ENCODE measurements at places on chromosomes 11 and 22.
A peak's percentile ranks its signal among the peaks of the same experiment; 100 is the strongest.

GRCh38 chr11:33545931-33546330 is 154.7 kb downstream of the C11orf91 start:
- no peaks in the 10 kb centered on the region for H3K27me3 ChIP-seq
- H3K36me3 ChIP-seq: no peaks in the 10 kb centered on the region
- H3K27ac ChIP-seq: no peak overlapping the region

GRCh38 chr11:130452176-130452575 is 3.7 kb downstream of the ADAMTS15 start:
- no peak overlapping the region for H3K27ac ChIP-seq
- no peak for DNase-seq
- no peaks in the 10 kb centered on the region for H3K27me3 ChIP-seq

- DNase-seq: no peak
- no peak overlapping the region for H3K27ac ChIP-seq
- H3K36me3 ChIP-seq: peaks cover 3% of the 10 kb centered on the region
- H3K27me3 ChIP-seq: no peaks in the 10 kb centered on the region
Measured at GRCh38 chr11:64364911-64365310, 5.9 kb downstream of the RPS6KA4 start.

- H3K4me3 ChIP-seq: no peak overlapping the region
- no peaks in the 10 kb centered on the region for H3K27me3 ChIP-seq
- H3K4me1 ChIP-seq: no peaks in the 10 kb centered on the region
- DNase-seq: no peak
Measured at GRCh38 chr11:126396965-126397364, 41.5 kb downstream of the ST3GAL4 start.

GRCh38 chr11:130904380-130904779 is 11.9 kb downstream of the SNX19 start:
- no peak for DNase-seq
- peaks cover 39% of the 10 kb centered on the region for H3K36me3 ChIP-seq
- no peaks in the 10 kb centered on the region for H3K4me1 ChIP-seq
- H3K27me3 ChIP-seq: no peaks in the 10 kb centered on the region
- H3K4me3 ChIP-seq: no peak overlapping the region

GRCh38 chr22:23151827-23152226 is 6.5 kb downstream of the RAB36 start:
- H3K4me3 ChIP-seq: no peak overlapping the region
- no peak overlapping the region for H3K27ac ChIP-seq
- no peaks in the 10 kb centered on the region for H3K4me1 ChIP-seq
- no peak for DNase-seq

GRCh38 chr11:127049486-127049885 is 48.9 kb upstream of the KIRREL3 start:
- H3K27ac ChIP-seq: no peak overlapping the region
- no peaks in the 10 kb centered on the region for H3K36me3 ChIP-seq
- no peaks in the 10 kb centered on the region for H3K27me3 ChIP-seq
- no peaks in the 10 kb centered on the region for H3K4me1 ChIP-seq
- H3K4me3 ChIP-seq: no peak overlapping the region
- DNase-seq: no peak

DNA sequence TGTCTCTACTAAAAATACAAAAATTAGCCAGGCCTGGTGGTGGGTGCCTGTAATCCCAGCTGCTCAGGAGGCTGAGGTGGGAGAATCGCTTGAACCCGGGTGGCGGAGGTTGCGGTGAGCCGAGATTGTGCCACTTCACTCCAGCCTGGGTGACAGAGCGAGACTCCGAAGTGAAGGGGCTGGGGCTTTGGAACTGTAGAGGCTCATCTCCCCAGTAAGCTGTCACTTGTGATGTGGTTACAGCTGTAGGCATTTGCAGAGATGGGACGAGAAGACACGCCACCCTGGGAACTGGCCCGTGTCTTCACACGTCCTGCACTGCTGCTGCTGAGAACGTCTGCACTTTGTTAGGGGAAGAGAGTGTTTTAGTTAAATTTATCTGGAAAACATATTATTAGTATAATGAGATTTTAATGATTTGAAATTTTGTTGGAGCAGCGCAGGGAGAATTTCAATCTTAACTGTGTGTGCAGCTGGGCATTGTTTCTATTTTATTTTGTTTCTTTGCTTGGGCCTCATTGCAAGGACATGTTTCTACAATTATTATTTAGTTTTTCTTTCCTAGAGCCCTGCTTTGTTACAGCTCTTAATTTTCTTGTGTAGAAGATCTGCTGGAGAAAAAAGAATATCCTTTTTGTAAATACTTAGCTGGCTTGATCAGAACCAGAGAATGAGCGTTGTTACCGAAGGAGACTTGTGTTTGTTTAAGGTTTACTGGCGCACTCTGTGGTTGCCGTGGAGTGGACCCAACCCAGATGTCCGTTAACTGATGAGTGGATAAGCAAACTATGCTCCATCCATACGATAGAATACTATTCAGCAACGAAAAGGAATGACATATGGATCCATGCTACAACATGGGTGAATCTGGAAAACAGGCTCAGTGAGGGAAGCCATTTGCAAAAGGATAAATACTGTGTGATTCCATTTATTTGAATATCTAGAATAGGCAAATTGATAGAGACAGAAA is 18.4 kb downstream of the PARVB start:
- H3K4me3 ChIP-seq: no peak overlapping the region
- no peaks in the 10 kb centered on the region for H3K36me3 ChIP-seq
- no peaks in the 10 kb centered on the region for H3K27me3 ChIP-seq
- no peak for DNase-seq

GRCh38 chr11:33463059-33463458 is 205.9 kb downstream of the HIPK3 start:
- no peaks in the 10 kb centered on the region for H3K4me1 ChIP-seq
- H3K27ac ChIP-seq: no peak overlapping the region
- H3K27me3 ChIP-seq: no peaks in the 10 kb centered on the region
- H3K4me3 ChIP-seq: no peak overlapping the region

DNA sequence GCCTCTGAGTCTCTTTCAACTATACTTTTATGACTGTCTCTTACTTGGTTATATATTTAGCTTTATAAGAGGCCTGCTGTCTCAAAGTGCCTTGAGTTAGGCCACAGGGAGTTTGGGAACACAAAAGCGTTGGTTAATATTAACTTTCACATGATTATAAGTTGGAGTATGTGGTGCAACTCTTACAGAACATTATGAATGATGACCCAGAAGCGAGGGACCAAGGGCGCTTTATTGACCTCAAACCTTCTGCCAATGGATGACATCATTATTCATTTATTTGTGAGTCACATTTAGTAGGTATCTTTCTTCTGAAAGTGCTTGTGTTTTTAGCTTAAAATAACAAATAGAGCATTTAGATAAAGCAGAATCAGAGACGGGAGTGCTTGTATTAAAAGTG is 298.0 kb upstream of the ZC3H12C start:
- H3K27me3 ChIP-seq: no peaks in the 10 kb centered on the region
- no peaks in the 10 kb centered on the region for H3K4me1 ChIP-seq
- H3K4me3 ChIP-seq: no peak overlapping the region
- H3K27ac ChIP-seq: no peak overlapping the region

- no peak overlapping the region for H3K27ac ChIP-seq
- H3K4me1 ChIP-seq: no peaks in the 10 kb centered on the region
- no peak for DNase-seq
- H3K27me3 ChIP-seq: peaks cover 9% of the 10 kb centered on the region
Measured at GRCh38 chr22:19766511-19767426, 6.2 kb downstream of the TBX1 start.

GRCh38 chr11:3855808-3856491 is 486 bp downstream of the STIM1 start:
- peaks cover 10% of the 10 kb centered on the region for H3K36me3 ChIP-seq
- peak; percentile 62 for DNase-seq
- peak overlapping the region; percentile 83 for H3K4me3 ChIP-seq
- peak overlapping the region; percentile 92 for H3K27ac ChIP-seq

- H3K36me3 ChIP-seq: no peaks in the 10 kb centered on the region
- no peak for DNase-seq
- no peak overlapping the region for H3K27ac ChIP-seq
- no peak overlapping the region for H3K4me3 ChIP-seq
Measured at GRCh38 chr22:23097412-23098229, 27.3 kb downstream of the GNAZ start.

DNA sequence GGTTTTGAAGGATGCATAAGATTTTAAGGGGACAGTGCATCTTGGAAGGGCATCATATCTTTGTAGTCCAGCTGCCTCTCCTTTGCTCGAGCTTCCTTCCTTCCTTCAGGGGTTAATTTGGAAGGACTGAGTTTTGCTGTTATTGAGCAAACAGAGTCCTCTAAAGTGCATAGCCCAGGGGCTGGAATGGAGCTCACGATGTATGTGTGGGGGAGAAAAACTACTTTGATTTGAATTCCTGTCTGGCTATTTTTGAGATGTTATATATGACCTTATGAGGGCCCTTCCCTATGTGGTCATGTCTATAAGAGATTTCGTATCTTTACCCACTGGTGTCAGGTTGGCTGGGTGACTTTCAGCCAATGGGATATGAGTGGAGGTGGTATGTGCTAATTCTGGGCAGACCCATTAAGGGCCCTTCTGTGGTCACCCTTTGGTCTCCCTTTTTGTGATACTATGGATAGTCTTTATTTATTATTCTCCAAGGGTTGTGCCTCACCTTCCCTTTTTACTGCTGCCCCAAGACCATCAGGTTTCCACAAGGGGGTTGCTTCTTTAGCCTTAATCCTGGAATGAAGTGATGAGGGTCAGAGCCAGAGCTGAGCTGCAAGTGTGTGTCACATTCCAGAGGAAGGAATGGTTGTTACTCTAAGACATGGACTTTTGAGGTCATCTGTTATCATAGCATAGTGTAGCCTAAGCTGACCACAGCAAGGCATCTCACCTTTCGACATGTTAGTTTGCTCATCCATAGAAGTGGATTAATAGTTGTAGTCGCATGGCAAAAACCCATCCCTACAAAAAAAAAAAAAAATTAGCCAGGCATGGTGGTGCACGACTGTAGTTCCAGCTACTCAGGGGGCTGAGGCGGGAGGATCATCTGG is 54.6 kb downstream of the LRRC74B start:
- DNase-seq: no peak
- no peaks in the 10 kb centered on the region for H3K27me3 ChIP-seq
- H3K36me3 ChIP-seq: no peaks in the 10 kb centered on the region
- H3K4me1 ChIP-seq: peaks cover 5% of the 10 kb centered on the region

DNA sequence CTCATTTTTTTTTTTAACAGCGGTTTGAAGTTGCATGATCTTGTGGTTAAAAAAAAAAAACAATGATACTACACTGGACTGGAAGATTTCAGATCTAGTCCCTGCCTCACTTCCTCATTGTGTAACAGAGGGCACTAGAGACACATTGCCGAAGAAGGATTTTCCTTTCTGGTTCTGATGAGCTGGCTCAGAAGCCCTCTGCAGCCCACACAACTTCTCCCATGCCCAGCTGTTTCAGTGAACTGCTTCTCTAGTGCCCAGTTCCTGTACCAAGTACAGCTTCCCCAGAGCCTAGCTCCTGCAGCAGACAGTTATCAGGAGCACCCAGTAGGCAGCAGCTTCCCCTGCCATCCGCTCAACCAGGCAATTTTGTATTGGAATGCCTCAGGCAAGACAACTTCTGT is 29.5 kb upstream of the ANO5 start:
- DNase-seq: no peak
- H3K27me3 ChIP-seq: no peaks in the 10 kb centered on the region
- H3K36me3 ChIP-seq: no peaks in the 10 kb centered on the region
- H3K27ac ChIP-seq: no peak overlapping the region
- H3K4me1 ChIP-seq: no peaks in the 10 kb centered on the region

- H3K36me3 ChIP-seq: peaks cover 26% of the 10 kb centered on the region
- H3K27ac ChIP-seq: no peak overlapping the region
- H3K4me1 ChIP-seq: no peaks in the 10 kb centered on the region
Measured at GRCh38 chr11:111798279-111798678, 32.1 kb upstream of the PPP2R1B start.
